ENCODE measurements at places on chromosomes 2 and 18.

DNA sequence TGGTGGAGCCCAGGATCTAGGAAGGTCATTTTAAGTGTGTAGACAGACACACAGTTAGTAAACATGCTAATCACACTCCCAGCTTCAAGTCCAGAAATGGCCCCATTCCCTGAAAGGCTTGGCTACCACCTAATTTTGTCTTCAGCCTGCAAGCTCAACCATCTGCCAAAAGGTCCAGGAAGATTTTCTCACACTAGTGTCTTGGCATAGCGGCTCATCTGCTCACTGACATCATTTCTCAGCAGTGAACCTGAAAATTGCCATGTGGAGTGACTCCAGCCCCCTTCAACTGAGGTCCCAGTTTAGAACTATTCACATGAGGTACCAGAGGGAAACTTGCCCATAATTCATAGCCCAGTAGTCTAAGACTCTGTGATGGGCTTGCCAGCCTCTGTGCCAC, 748.9 kb downstream of the LRP1B start:
- DNase-seq: no peak

GRCh38 chr2:215900203-215900611, 113.1 kb downstream of the MREG start:
- no peak for DNase-seq

DNA sequence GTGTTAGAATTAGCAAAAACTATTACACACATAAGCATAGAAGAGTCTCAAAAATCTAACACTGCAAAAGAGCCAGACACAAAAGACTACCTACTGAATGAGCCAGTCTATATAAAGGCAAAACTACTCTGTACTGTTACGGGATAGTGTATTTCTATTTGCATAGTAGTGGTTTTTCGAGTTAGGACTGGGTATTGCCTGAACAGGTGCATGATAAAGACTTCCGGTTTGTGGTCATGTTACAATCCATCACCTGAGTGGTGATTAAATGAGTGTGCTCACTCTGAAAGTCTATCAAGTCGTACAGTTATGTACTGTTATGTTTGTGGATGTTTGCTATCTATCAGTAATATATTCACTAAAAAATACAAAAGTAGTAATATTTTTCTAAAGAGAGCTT, 523.3 kb upstream of the SYT4 start:
- no peak for DNase-seq

DNA sequence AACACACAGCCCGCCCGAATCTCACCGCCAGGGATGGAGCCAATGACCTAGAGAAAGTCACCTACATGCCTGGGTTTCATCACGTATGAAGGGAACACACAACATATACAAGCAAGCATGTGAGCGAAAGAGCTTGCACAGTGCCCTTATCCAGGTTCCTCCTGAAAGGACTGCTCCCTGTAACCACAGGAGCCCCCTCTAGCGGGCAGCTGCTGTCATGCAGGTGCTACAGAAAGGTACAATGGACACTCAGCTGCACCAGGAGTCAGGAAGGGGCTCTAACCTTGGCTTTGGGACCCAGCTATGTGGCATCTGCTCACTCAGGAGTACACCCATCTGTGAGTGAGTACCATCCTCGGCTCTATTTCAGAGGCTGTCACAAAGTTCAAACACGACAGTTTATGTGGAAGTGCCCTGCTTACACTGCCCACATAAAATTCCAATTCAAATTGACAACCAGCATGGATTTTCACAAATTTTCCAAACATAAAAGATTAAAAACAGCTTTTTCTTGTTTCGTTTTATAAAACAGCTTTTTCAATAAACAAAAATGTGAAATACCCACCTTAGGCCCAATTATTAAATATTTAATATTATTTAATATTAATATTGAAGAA, 3.5 kb downstream of the NDUFA10 start:
- DNase-seq: peak; percentile 41

DNA sequence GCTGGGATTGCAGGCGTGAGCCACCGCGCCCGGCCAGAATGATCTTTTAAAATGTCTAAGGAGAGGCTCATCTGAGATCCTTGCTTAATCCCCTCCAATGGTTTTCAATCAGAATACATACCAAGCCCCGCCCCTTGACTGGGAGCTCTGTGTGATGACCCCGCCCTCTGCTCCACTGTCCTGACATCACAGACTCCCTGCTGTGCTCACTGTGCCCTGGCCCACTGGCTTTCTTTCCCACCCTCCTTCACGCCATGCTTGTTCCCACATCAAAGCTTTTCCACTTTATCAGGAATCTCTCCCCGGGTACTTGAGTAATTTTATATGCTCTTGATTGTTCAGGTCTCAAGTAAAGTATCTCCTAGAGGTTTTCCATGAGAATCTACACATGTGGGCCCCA, 762.3 kb upstream of the ID2 start:
- no peak for DNase-seq

DNA sequence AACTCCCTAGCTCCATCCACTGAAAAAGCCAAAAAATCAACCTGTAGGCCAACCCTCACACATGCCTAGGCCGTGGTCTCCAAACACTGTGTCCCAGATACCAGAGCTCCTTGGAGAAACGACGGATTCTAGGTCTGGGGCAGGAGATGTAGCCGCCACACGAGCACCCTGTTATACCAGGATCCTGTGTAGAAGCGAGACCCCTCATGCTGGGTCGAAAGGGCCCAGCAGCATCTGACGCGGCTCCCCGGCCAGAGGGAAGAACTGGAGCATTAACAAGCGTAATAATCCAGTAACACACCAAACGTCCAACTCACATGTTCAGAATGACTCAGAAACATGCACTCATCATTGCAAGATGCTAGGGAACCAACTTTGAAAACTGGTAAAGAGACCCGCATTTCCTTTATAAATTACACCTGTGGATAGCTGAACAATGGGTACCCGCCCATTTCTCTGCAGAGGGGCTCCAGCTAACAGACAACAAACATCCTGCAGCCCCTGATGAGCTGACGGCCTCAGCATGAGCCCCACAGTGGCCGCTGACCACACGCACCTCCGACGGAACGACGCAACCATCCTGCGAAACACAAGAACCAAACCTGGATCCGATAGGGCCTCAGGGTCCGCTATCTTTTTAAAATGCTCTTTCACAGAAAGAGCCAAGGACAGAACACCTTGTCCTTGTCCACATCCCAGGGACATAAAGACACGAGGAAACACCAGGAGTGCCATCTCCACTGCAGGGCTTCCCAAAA, 14.2 kb downstream of the SLC66A2 start:
- no peak for DNase-seq

Data from fibroblast of upper back skin (primary cell).